NCI-H187 (cell line): ENCODE measurements at places on chromosomes 2 and 18.

DNA sequence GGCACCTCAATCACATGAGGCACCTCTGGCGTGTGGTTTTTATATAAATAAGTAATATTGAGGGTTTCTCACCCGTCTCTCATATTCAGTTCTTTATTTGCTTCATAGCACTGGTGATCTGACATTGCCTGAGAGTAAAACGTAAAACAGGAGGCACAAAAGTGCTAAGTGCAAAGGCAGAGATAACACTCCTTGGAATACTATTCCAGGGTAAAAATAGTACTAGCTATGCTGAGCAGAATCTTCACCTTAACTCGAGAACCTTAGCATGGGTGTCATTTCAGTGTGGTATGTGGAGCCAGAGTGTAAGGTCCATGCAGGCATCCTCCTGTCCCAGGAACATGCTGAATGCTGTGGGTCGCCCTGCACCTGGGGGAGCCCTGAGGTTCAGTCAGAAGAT is 26.9 kb downstream of the ZCCHC2 start:
- no peak for DNase-seq

DNA sequence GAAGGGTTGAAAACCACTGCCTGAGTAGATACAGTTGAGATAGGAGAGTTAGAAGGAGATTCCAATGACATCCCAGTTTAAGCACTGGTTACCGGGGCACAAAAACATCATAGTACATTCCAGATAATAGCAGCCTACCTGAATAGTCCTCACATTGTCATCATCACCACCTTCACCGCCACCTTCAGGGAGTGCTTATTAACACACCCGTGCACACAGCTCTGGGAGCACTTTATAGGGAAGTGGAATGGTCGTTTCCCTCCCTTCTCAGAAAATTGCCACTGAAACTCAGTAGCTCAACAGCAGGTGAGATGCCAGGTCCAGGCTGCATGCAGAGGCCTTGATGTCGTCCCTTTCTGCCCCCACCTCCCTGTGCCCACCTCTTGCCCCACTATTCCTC is 8.2 kb downstream of the SERPINB7 start:
- no peak for DNase-seq

DNA sequence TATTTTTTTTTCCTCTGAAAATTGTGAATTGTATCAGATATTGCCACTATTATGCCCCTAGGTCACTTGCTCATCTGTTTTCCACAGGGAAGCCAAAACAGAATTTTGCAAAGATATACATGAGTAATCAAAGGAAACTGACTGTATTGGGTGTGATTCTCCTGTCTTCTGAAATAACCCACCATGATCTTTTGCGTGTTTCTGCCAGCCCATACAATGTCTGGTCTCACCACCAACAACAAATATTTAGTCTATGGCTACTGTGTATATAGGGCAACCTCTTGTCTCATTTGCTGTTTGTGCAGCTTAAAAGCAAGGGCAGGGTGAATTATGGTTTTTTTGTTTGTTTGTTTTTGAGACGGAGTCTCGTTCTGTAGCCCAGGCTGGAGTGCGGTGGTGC is 26.5 kb downstream of the EPAS1 start:
- DNase-seq = no peak

DNA sequence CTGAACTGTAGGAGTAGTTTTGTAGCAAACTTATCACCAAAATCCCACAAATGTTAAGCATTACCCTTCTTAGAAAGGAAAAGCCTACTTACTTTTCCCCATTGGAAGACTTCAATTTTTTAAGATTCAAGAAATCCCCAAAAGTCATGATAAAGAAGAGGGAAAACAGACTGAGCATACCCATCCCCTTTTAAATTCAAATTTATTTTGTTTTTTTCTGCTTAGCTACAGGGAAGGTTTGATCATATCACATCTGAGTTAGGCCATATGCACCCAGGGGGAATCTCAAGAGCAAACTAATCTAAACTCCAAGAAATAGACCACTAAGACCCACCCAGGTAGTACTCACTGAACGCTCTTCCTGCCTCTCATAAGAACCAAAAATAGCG is 174.6 kb downstream of the TGIF1 start:
- no peak for DNase-seq
